ENCODE measurements at places on chromosomes 7 and 10.

- DNase-seq = peak; percentile 60
Observed at GRCh38 chr7:141585592-141586510, 34.6 kb downstream of the AGK start.

- no peak for DNase-seq
Observed at GRCh38 chr10:114058297-114058696, 14.6 kb downstream of the ADRB1 start.

- no peak for DNase-seq
Observed at GRCh38 chr10:3485057-3485686, 299.8 kb downstream of the KLF6 start.

- DNase-seq = no peak
Observed at GRCh38 chr10:42476101-42476500, 162.3 kb downstream of the ZNF33B start.

DNA sequence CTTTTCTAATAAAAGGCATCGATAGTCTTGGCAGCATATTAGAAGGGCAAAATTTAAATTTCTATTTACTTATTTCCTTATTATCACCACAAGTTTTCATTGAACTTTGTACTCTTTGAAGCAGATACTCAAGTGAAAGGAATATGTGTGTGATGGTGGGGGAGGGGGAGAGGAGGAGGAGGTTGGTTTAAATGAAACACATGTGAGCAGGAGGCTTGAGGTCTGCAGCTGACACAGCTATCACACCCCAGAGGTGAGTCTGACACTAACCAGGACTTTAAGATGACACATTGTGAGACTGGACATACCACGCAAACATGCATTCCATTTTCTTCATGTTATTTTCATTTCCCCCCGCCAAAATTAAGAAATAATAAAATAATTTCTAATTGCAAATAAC lies 63.3 kb downstream of the CTTNBP2 start:
- DNase-seq = no peak

DNA sequence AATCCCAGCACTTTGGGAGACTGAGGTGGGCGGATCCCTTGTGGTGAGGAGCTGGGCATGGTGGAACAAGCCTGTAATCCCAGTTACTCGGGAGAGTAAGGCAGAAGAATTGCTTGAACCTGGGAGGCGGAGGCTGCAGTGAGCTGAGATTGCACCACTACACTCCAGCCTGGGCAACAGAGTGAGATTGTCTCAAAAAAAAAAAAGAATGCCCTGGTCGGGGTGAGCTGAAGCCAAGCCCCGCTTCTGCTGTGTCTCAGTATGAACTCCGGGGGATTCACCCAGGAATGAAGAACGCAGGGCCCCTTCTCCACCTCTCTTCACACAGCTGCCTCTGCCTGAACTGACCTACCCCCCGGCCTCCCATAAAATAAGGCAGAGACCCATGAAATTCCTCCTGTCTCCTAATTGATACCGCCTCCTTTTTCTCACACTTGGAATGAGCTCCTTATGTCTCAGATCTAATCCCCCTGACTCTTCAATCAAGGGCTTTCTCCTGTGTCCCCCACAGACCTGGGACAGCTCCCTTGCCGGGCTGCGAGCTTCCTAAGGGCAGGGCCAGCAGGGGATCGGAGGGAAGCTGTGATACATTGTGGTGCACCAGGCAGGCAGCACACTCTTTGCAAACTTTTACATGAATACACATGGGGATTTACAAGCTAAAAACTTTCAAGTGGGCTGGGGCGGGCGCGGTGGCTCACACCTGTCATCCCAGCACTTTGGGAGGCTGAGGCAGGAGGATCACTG lies 911 bp upstream of the ZP3 start:
- no peak for DNase-seq

GRCh38 chr10:60368875-60369546 lies 20.7 kb downstream of the ANK3 start:
- no peak for DNase-seq

DNA sequence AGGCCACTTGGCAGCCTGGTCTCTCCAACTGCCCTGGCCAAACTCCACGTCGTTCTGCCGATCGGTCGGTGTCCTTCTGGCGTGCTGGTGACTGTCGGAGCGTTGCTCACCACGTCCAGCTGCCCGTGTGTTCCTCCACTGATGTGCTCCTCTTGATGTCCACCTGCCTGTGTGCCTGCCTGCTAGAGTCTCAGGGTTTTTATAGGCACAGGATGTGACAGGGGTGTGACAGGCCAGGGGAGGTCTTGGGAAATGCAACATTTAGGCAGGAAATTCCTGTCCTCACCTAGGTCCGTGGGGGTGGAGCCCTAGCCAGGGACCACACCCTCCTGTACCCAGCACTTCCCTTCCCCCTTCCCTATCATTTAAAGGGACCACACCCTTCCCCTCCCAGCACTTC lies 25.2 kb upstream of the CFAP46 start:
- no peak for DNase-seq

- no peak for DNase-seq
Observed at GRCh38 chr10:124458473-124458872, 3.1 kb upstream of the LHPP start.

- DNase-seq = no peak
Observed at GRCh38 chr7:121301446-121302213, 27.2 kb upstream of the WNT16 start.
